HCT116 (cell line): ENCODE measurements at places on chromosomes 2 and 18. TPM values are rescaled to one million over a fixed set of nuclear protein-coding genes. Genes with fewer than 3 reads are reported as not detected.

DNA sequence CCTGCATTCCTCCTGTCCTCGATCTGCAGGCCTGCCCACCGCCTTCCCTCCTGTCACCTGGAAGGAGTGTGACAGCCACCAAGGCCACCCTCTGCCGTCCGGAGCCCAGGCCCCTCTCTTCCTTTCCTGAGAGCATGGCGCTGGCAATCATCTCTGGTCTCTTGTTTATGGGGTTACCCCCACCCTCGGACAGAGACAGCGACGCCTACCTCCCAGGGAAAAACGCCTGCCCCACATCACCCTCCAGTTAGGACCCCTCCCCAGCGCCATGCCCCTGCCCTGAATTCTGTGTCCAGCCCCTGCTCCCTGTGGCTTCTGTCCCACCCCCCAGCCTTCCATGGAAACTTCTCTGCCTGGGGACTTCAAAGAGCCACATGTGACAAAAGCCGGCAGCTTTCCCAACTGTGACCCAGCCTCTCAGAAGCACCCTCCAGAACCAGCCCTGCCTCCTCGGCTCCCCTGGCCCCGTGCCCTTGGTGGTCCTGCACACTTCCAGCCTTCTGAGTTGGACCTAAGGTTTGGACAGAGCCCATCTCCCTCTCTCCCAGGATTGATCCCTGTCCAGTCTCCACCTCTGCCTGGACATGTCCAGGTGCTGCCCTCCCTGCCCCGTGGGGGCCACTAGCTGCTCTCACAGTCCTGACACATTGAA lies 145.0 kb upstream of the HDAC4 start:
- no peaks in the 10 kb centered on the region for H3K36me3 ChIP-seq
- peaks cover 5% of the 10 kb centered on the region; the same call in 1 of the 2 replicates for H3K27me3 ChIP-seq
- no peak overlapping the region for H3K4me3 ChIP-seq
- no peak for DNase-seq
- no peak overlapping the region for H3K27ac ChIP-seq
- H3K4me1 ChIP-seq, result peaks cover 5% of the 10 kb centered on the region

The RPIA gene
- 43.3 TPM for total RNA-seq

DNA sequence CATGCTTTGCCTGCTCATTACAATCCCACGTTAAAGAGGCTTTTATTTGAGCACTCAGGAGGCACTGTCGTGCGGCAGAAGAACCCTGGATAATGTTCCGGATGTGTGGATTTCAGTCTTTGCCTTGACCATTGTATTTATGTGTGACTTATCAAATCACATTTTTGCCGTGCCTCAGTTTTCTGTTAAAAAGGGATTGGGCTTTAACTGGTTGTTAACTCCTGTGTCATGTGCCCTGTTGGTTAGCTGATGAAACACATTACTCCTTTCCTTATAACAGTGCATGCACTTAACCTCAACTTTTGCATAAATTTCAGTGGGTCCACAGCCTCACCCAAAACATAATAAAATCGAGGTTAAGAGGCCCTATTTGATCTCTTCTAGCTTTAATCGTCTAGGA lies 52.7 kb downstream of the NAB1 start:
- H3K4me1 ChIP-seq, result no peaks in the 10 kb centered on the region
- no peak overlapping the region for H3K4me3 ChIP-seq
- H3K27ac ChIP-seq, result no peak overlapping the region
- no peaks in the 10 kb centered on the region for H3K27me3 ChIP-seq
- no peak for DNase-seq

The TYMS gene
- total RNA-seq, result 245 TPM

The SPP2 gene
- total RNA-seq, result not detected

The NHEJ1 gene
- 16.4 TPM for total RNA-seq

DNA sequence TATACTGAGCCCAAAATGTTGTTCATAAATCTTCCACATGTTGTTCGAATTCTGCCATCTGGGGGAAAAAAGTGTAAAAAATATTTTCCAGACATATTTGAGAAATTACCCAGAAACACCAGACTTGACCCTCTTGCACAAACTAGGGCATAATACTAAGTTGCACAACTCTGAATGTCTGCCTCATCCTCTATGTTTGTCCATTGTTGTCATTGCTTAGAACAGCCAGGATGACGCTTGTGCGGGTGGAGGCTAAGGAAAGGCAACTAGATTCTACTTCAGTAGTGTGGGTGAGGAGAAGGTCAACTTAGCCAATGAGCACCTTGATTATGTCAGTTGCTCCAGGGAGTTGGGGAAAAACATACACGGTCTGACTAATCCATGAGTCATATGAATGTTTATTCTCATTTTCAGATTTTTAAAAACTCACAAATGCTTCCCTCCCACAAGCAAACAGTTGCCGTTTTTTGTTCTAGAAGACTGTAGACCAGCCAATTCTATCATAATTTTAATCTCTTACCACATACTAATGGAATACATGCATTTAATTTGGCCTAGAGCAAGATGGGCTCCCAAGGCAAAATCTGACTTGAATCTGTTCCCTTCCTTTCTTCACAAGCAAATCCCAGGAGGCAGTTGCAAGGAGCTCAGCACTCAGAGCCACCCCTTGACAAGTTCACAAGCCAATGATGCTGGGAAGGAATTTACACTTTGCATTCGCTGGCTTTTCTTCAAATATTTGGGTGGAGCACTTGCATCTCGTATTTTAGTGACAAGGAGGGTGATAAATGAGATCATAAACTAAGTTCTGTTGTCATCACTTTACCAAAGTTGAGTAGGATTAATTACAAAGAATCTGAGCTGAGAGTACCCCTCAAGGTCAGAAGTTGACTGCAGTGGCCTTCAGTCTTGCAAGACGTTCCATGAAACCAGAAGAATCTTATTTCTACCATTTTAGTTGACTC lies 163.2 kb upstream of the TWIST2 start:
- H3K36me3 ChIP-seq, result no peaks in the 10 kb centered on the region
- peak overlapping the region; percentile 14; the same call in 1 of the 2 replicates for H3K4me3 ChIP-seq
- DNase-seq, result peak; percentile 80

- H3K4me3 ChIP-seq, result no peak overlapping the region
- H3K27ac ChIP-seq, result no peak overlapping the region
- no peaks in the 10 kb centered on the region for H3K36me3 ChIP-seq
- DNase-seq, result no peak
- no peaks in the 10 kb centered on the region for H3K27me3 ChIP-seq
Measured at GRCh38 chr2:198712485-198712884, 745.3 kb downstream of the SATB2 start.

GRCh38 chr2:9703085-9703678 lies 72.4 kb upstream of the YWHAQ start:
- H3K4me1 ChIP-seq, result peaks cover 25% of the 10 kb centered on the region
- H3K36me3 ChIP-seq, result no peaks in the 10 kb centered on the region
- DNase-seq, result peak; percentile 1
- no peak overlapping the region for H3K4me3 ChIP-seq
- no peak overlapping the region; the same call in 1 of the 2 replicates for H3K27ac ChIP-seq
- no peaks in the 10 kb centered on the region for H3K27me3 ChIP-seq

GRCh38 chr2:235493402-235493774 lies 455 bp upstream of the AGAP1 start:
- peak overlapping the region; percentile 63; the same call in 1 of the 2 replicates for H3K27ac ChIP-seq
- H3K4me1 ChIP-seq, result peaks cover 31% of the 10 kb centered on the region
- H3K27me3 ChIP-seq, result no peaks in the 10 kb centered on the region
- DNase-seq, result no peak
- H3K36me3 ChIP-seq, result no peaks in the 10 kb centered on the region

- H3K27me3 ChIP-seq, result no peaks in the 10 kb centered on the region
- no peaks in the 10 kb centered on the region for H3K36me3 ChIP-seq
- no peak for DNase-seq
Measured at GRCh38 chr2:220377482-220378155, 750.2 kb downstream of the SLC4A3 start.

GRCh38 chr2:28445448-28446258 lies 50.2 kb upstream of the PLB1 start:
- no peak overlapping the region for H3K27ac ChIP-seq
- DNase-seq, result peak; percentile 77

The MAT2A gene
- total RNA-seq, result 444 TPM

The UNC80 gene
- total RNA-seq, result not detected

The DHRS9 gene
- total RNA-seq, result 0.15 TPM

GRCh38 chr2:72901426-72901825 lies 14.2 kb downstream of the SPR start:
- no peaks in the 10 kb centered on the region for H3K36me3 ChIP-seq
- H3K27me3 ChIP-seq, result no peaks in the 10 kb centered on the region; the same call in 1 of the 2 replicates
- no peak overlapping the region for H3K27ac ChIP-seq
- H3K4me3 ChIP-seq, result no peak overlapping the region

- no peak overlapping the region for H3K27ac ChIP-seq
- no peaks in the 10 kb centered on the region for H3K27me3 ChIP-seq
- DNase-seq, result no peak
- no peaks in the 10 kb centered on the region for H3K36me3 ChIP-seq
- no peaks in the 10 kb centered on the region for H3K4me1 ChIP-seq
Measured at GRCh38 chr18:50111398-50111797, 83.5 kb downstream of the MYO5B start.

GRCh38 chr18:64409511-64409910 lies 260.6 kb upstream of the LINC00305 start:
- no peak overlapping the region for H3K4me3 ChIP-seq
- no peak for DNase-seq
- no peaks in the 10 kb centered on the region for H3K4me1 ChIP-seq
- no peaks in the 10 kb centered on the region for H3K36me3 ChIP-seq
- no peak overlapping the region for H3K27ac ChIP-seq

The OST4 gene
- 187 TPM for total RNA-seq

DNA sequence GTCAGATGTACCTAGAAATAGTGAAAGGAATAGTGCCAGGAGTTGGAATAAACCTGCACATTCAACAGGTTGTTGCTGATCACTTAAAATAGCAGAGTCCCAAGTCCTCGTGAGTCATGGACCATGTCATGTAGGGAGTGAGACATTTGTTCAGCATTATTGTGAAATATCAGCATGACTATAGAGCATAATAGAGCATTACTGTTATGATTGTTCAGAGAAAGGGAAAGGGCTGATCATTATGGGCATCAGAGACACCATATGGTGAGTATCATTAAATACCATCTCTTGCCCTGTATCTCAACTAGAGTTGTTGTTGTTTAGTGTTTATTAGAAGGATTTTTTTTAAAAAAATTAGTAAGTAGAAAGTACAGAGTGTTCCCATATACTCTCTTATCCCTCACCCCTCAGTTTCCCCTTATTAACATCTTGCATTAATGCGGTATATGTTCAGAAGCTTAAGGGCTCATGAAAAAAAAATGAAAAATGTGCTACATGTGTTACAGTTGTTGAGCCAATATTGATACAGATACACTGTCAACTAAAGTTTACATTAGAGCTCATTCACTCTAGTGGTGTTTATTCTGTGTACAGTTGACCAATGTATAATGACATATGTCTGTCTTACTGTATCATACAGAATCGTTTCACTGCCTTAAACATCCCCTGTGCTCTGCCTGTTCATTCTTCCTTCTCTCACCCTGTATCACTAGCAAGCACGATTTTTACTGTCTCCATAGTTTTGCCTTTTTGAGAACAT lies 5.7 kb downstream of the ELAC1 start:
- H3K4me1 ChIP-seq, result peaks cover 12% of the 10 kb centered on the region; the same call in 1 of the 2 replicates
- H3K4me3 ChIP-seq, result no peak overlapping the region
- no peak for DNase-seq
- H3K27me3 ChIP-seq, result no peaks in the 10 kb centered on the region
- H3K36me3 ChIP-seq, result peaks cover 19% of the 10 kb centered on the region; the same call in 1 of the 2 replicates
- no peak overlapping the region for H3K27ac ChIP-seq
